Mesenteric fat pad (tissue), 1 donor: ENCODE measurements at places on chromosomes 12 and 14. TPM values are rescaled to one million over a fixed set of nuclear protein-coding genes. Genes with fewer than 3 reads are reported as not detected.
A peak's percentile ranks its signal among the peaks of the same experiment; 100 is the strongest.

- DNase-seq = no peak
Observed at GRCh38 chr12:111024205-111024801, 103.9 kb upstream of the MYL2 start.

DNA sequence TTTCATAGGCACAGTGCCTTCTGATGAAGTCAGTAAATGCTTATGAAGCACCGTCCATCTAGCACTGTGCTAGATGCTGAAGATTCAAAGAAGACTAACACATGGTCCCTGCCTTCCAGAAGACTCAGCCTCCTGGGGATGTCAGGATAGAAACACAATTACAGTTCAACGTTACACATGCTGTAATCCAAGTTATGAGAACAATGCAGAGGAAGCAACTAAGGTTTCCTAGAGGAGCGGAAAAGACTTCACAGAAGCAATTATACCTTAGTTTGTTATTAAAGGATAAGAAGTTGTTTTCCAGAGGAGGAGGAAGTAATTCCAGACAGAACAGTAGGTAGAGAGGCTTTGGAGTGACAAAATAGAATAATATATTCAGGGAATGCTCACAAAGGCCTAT, 66.9 kb upstream of the FGD4 start:
- no peak for DNase-seq

DNA sequence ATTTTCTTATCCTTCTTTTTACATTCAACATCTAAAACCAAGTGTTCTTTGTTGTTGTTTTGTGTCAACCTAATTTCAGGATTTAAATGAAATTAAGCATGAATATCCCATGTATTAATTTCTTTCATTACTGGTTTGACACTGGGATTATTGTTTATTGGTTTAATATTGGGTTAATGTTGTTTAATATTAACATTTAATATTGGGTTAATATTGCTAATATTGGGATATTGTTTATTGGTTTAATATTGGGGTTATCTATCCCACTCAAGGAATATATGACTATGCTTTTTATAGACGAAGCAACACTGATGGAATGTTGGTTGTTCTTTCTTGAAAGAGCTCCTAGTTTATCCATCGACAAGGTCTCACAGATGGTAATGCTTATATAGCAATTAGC, 45.9 kb downstream of the TMPRSS12 start:
- no peak for DNase-seq

DNA sequence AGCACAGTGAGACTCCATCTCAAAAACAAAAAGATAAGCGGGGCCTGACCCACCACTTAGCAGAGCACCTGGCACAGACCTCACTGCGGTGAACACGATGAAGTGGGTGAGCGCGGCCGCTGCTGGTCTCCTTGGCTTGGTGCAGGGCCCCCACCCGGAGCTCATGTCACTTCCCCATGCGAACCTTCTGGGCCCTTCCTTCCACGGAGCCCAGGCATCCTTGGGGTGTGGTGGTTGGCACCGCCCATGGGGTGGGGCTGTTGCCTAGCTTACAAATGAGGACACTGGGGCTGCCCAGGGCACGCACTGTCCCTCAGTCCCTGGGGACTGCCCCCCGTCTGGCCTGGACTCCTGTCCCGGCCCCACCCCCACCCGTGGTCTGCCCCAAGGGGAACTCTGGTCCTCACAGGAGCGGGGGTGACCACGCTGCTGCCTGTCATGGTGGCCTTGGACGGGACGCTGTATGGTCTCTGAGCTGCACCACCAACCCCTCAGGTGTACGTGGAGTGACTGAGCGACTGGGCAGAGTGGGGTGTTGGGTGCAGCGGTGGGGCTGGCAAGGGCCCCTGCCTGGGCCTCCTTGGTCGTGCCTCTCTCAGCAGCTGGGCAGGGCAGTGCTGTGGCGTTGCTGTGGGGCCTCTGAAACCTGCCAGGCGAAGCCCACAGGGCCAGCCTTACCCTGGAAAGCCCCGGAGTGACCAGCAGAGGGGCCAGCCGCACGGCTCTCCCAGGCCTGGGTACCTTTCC, 15.3 kb downstream of the FBRSL1 start:
- DNase-seq = no peak

DNA sequence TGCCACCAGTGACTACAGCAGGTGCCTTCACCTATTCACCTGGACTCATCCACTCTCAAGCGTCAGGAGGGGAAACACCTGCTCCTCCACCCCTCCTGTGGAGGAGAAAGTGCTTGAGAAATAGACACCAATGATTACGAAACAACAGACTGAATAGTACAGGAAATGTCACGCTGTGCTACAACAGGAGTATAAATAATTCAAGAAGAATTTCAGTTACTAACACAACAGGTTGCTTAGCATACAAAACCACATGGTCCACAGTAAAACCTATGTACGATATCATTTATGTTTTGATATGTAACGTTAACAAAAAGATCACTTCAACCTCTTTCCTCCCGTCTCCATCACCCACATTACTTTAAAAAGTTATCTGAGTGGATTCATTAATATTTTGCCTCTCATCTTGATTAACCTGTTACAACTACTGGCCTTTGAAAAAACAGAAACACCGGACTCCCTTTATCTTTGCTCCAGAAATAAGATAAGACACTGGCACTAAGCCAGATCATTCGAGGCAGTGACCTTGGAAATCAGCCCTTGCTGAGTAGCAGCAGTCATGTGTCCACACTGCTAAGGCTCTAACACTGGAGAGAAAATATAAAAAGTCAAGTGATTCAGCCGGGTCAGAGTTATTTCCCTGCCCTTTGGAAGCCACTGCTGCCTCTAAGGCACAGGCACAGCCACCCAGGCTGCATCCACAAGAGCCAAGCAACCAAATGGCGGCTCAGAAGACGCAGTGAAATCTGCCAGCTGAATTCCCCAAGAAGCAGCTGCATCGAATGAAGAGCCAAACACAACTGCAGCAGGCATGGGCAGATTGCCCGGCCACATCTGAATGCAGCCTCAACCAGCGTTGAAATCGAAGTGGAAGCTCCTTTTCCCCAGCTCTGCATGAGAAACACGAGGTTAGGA, 40.9 kb downstream of the NT5DC3 start:
- no peak for DNase-seq

- no peak for DNase-seq
Observed at GRCh38 chr14:65290830-65291229, 121.7 kb upstream of the FUT8 start.

- no peak for DNase-seq
Observed at GRCh38 chr12:124594851-124595250, 27.4 kb upstream of the NCOR2 start.

DNA sequence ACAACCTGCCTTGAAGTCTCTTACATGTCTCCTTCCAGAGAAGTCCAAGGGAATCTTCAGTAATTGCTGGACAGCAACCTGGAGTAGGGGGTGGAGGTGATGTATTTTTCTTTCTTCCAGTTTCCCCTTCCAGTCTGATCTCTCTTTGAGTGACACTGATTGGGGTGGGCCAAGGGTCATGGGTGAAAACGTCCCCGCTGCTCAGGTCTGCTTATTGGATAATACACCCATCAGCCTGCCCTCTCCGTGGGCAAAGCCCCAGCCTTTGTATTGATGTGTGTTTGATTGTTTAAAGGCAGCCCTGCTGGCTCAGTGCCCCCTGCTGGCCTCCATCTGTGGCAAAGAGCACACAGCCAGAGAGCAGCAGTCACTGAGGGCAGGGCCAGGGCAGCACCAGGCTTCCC, 35.7 kb upstream of the ATP2A2 start:
- DNase-seq = no peak

- DNase-seq = no peak
Observed at GRCh38 chr14:61502459-61503093, 181.2 kb downstream of the PRKCH start.

- DNase-seq = no peak
Observed at GRCh38 chr12:85866986-85867776, 6.9 kb upstream of the NTS start.

DNA sequence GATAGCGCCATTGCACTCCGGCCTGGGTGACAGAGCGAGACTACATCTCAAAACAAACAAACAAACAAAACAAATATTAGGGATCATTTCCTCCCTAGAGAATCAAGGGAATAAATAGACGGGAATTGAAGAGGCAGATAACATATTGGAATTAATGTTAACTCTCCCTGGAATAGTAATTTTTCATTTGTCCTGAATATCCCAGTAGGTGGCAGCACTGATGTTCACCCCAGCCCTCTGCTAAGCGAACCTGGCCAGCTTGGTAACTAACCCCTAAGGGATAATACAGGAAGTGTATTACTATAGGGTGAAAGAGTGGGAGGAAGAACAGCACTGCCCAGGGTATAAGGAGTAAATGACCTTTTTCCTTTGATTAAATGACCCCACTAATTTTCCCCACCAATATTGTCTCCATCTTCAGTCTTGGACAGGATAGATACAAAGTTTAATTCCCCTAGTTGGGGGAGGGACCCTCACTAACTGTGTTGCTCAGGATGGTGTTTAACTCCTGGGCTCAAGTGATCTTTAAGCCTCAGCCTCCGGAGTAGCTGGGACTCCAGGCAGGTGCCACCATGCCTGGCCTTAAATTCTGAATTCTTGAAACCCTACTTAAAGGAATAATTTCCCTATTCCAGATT, 40.5 kb downstream of the SLC2A14 start:
- peak; percentile 12 for DNase-seq

DNA sequence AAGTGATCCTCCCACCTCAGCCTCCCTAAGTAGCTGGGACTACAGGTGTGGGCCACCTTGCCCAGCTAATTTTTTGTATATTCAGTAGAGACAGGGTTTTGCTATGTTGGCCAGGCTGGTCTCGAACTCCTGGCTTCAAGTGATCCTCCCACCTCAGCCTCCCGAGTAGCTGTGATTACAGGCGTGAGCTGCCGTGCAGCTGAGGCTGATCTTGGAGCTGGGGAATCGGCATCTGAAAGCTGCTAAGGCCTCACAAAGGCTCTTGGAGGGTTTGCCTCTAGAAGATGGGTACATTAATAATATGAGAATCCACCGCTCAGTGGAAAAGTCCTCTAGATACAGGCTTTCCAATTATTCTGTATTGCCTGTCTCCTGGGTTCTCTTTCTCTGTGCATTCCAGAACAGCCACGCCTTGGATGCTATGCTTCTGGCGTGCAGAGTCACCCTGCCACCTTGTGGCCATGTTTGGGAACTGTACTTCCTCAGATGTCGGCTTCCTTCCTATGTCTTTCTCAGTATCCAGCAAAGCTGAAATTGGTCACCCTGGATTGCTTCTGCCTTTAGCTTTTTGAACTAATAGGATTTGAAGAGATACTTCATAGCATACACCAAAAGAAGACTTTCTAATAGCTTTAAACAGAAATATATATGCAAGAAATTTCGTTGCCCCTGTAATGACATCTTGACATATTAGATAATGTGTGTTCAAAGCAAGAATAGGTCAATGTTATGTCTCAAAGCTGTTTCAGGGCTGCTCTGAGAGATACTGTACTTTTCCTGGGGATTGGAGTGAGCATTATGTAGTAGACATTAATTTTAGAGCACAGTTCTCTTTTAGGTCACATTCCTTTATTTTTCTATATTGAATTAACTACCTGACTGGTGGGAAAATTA, 75.4 kb downstream of the SNAPC1 start:
- DNase-seq = no peak

DNA sequence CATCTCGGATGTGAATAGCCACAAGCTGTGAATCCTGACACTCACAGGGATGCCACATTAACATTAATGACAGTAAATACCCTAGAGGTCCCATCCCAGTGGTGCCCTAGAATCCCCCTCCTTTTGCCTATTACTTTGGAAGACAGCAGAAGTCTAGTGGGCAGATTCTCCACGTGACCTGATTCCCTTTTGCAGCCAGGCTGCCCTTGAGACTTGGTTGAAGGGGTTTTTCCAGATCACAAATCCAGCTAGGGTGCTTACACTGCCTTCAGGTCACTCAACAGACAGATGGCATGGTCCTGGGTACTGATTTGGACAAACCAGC, 8.7 kb downstream of the HDAC7 start:
- no peak for DNase-seq

DNA sequence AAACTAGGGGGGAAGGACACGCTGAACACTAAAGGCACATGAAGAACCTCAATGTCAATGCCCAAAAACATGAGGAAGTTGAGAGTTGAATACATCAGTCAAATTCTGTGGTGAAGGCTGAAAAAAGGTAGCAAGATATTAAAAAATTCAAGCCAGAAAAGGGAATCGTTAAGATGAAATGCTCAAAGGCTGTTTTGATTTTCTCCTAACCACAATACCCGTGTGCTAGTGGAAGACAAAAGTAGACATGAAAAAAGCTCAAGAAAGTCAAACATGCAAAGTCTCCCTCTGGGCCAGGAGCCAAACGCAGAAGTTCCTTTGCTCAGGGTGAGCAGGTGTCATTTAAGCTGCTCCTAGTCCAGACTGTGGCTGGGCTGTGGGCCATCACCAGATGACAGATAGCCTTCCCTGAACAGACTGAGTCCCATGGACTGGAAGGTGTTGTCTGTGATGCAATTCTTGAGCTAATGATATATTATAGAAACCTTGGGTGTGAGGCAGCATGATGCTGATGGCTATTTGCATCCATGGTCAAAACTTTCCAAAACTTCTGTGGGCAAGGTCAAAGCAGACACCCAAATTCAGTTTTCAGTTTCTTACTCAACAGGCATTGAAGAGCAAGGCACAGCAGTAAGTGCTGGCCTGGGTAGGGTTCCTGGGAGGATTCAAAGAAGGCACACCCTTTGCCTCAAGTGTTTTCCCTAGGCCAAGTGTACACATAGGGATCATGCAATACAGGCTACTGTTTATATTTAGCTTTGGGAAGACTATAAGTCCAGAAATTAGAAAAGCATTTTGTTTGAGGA, 81.6 kb downstream of the MYRFL start:
- no peak for DNase-seq

DNA sequence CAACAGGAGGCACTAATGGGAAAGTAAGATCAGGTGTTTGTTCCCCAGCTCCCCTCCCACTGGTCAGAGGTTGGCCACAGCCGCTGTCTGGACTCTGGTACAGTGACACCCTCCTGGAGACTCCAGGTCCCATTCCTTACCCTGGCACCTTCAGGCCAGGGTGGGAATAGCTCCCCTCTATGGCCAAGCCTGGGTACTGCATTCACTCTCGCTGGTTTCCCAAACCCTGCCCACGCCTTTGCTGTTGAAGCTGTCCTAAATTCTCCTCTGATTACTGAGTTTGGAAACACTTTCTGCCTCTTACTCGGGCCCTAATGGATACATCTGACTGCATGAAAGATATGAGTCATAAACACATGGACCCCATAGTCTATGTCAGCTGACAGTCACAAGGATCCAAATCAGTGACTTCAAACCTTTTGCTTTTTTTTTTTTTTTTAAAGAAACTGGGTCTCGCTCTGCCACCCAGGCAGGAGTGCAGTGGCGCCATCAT, 17.9 kb downstream of the HRK start:
- no peak for DNase-seq

- no peak for DNase-seq
Observed at GRCh38 chr14:74954232-74954946, 1.0 kb downstream of the PGF start.

GRCh38 chr14:72790887-72791566, 102.9 kb downstream of the DPF3 start:
- DNase-seq = peak; percentile 55

- no peak for DNase-seq
Observed at GRCh38 chr14:22769369-22769768, 2.9 kb downstream of the OXA1L start.

GRCh38 chr14:68384881-68385280, 408.0 kb downstream of the ZFP36L1 start:
- no peak for DNase-seq

GRCh38 chr14:77498984-77499527, 440 bp upstream of the ISM2 start:
- DNase-seq = no peak

GRCh38 chr12:68140556-68140955, 19.0 kb downstream of the IFNG start:
- DNase-seq = no peak

Gene CIT
- 2.4 TPM for total RNA-seq

Gene AICDA
- total RNA-seq = not detected

Gene AGAP2
- total RNA-seq = 2.1 TPM

Gene RGS6
- 7.6 TPM for total RNA-seq

Gene CCDC177
- not detected for total RNA-seq

Gene CD163L1
- 16.7 TPM for total RNA-seq

Gene INF2
- total RNA-seq = 160 TPM

Gene ZBTB39
- total RNA-seq = 3.6 TPM
